ENCODE measurements at places on chromosomes 13 and 19. TPM values are rescaled to one million over a fixed set of nuclear protein-coding genes. Genes with fewer than 3 reads are reported as not detected.

Gene PIP5K1C
- total RNA-seq = 15.1 TPM

Gene CXCL17
- not detected for total RNA-seq

Gene C13orf42
- total RNA-seq = not detected

Gene NPAS1
- 8.4 TPM for total RNA-seq

Gene ARRDC5
- total RNA-seq = not detected

Gene MTMR6
- 17.3 TPM for total RNA-seq

Gene CFD
- not detected for total RNA-seq

Gene TPTE2
- 0.30 TPM for total RNA-seq

Gene ALOX5AP
- 90.9 TPM for total RNA-seq

Gene ZNF878
- total RNA-seq = 1.0 TPM

Gene DBP
- total RNA-seq = 15.7 TPM

Gene ZNF536
- total RNA-seq = 0.30 TPM

Gene NDUFA11
- 248 TPM for total RNA-seq

Gene CERS1
- not detected for total RNA-seq

Gene TGDS
- 7.7 TPM for total RNA-seq

Gene EBI3
- not detected for total RNA-seq

Gene SLC25A42
- 25.2 TPM for total RNA-seq

Gene ACER1
- not detected for total RNA-seq

Gene FCAR
- total RNA-seq = not detected

Gene SPPL2B
- total RNA-seq = 191 TPM

Gene SIGLEC10
- 23.3 TPM for total RNA-seq

Gene GSK3A
- 29.2 TPM for total RNA-seq

Gene PRR19
- 0.40 TPM for total RNA-seq

Gene HPN
- not detected for total RNA-seq

Gene RFPL4A
- not detected for total RNA-seq

Gene SERPINE3
- not detected for total RNA-seq

Gene ZNF382
- total RNA-seq = 3.2 TPM

Gene FUT6
- total RNA-seq = not detected

All from OCI-LY7 (cell line).